ENCODE measurements at places on chromosomes 6 and 20. TPM values are rescaled to one million over a fixed set of nuclear protein-coding genes. Genes with fewer than 3 reads are reported as not detected.

MATN4 gene
- not detected for total RNA-seq

FITM2 gene
- 10.0 TPM for total RNA-seq

C6orf163 gene
- 3.8 TPM for total RNA-seq

EYS gene
- total RNA-seq = not detected

SOBP gene
- 7.4 TPM for total RNA-seq

ACSS2 gene
- 28.2 TPM for total RNA-seq

KHDRBS2 gene
- total RNA-seq = not detected

SGK2 gene
- total RNA-seq = 2.5 TPM

TREM2 gene
- not detected for total RNA-seq

ATG5 gene
- 26.0 TPM for total RNA-seq

SESN1 gene
- 9.4 TPM for total RNA-seq

GRCh38 chr6:159079367-159079766 is 34.6 kb upstream of the TAGAP start:
- peak; percentile 51 for DNase-seq
- no peaks in the 10 kb centered on the region for H3K36me3 ChIP-seq
- no peak overlapping the region for H3K27ac ChIP-seq
- H3K4me1 ChIP-seq = peaks cover 4% of the 10 kb centered on the region
- H3K27me3 ChIP-seq = peaks cover 9% of the 10 kb centered on the region

GRCh38 chr6:74939151-74939708 is 266.6 kb downstream of the COL12A1 start:
- peaks cover 56% of the 10 kb centered on the region for H3K4me1 ChIP-seq
- DNase-seq = no peak
- H3K27ac ChIP-seq = peak overlapping the region; percentile 47
- H3K4me3 ChIP-seq = no peak overlapping the region

DNA sequence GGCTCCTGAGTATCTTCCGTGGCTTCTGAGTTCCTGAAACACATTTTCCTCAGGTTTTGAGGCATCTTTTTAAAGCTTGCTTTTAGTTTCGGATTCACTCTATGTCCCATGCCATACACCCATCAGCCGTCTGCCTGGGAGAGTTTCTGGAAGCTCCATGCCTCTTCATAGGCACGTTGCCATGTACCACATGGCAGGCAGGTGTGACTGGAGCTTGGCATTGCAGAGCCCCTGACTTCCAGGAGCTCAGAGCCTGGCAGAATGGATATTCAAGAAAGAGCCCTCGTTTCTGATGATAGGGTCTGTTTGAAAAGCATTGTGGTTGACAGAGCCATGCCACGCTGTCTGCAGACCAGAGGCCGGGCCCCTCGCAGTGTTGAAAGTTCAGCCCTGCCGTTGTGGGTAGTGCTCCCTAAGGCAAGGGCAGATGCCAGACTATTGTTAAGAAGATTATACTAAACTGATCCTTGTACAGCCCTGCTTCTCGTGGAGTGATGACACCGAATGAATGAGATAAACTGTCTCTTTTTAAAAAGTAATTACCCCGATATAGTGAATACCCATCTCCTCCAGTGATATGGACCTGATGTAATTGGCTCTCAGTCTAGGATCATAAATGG is 100.0 kb downstream of the RPP40 start:
- H3K4me1 ChIP-seq = peaks cover 12% of the 10 kb centered on the region
- no peak overlapping the region for H3K27ac ChIP-seq
- peaks cover 18% of the 10 kb centered on the region for H3K36me3 ChIP-seq
- H3K27me3 ChIP-seq = no peaks in the 10 kb centered on the region
- H3K4me3 ChIP-seq = no peak overlapping the region

DNA sequence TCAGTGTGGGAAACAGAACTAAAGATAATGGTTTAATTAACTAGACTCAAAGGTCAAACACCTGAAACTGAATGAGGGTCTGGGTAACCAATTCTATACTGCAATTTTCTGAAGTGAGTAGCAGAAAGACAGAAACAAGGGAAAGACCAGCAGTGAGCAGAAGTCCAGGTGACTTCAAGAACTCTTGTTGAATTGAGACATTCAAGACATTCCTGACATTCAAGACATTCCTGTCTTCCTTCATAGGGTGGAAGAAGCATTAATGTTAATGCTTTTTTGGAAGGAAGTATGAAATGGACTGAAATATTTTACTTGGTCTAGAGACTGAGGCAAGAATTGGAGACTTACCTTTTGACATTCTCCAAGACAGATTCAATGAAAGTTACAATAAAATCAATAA is 529.9 kb upstream of the MMS22L start:
- DNase-seq = no peak
- H3K4me3 ChIP-seq = no peak overlapping the region
- H3K27ac ChIP-seq = no peak overlapping the region
- H3K4me1 ChIP-seq = no peaks in the 10 kb centered on the region
- H3K27me3 ChIP-seq = peaks cover 12% of the 10 kb centered on the region

- H3K27me3 ChIP-seq = no peaks in the 10 kb centered on the region
- no peak for DNase-seq
- no peak overlapping the region for H3K27ac ChIP-seq
- peaks cover 11% of the 10 kb centered on the region for H3K4me1 ChIP-seq
- no peak overlapping the region for H3K4me3 ChIP-seq
- peaks cover 2% of the 10 kb centered on the region for H3K36me3 ChIP-seq
These were observed 319.6 kb downstream of the FARS2 start for GRCh38 chr6:5580736-5581581.

DNA sequence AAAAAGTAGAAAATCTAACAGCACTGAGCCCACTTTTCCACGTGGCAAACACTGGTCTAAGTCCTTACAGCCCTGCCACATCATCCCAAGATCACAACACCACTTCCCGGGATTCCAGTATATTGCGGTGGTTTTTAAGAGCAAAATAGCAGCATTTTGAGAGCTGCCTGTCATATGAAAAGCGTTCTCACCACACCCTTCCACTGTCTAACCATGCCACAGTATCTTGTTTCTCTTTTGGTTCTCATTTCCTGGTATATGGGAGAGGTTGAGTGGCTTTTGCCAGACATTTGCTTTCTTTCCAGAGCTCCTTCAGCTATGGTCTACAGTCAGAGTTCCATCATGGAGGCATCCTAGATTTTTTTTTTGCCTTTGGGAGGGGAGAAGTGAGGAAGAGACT is 243.0 kb downstream of the TSHZ2 start:
- no peaks in the 10 kb centered on the region for H3K36me3 ChIP-seq
- no peak overlapping the region for H3K27ac ChIP-seq
- no peaks in the 10 kb centered on the region for H3K4me1 ChIP-seq
- no peak for DNase-seq

GRCh38 chr6:43716099-43716498 is 28.5 kb upstream of the MRPS18A start:
- peak overlapping the region; percentile 42 for H3K4me3 ChIP-seq
- peaks cover 58% of the 10 kb centered on the region for H3K4me1 ChIP-seq
- peak; percentile 94 for DNase-seq
- no peaks in the 10 kb centered on the region for H3K36me3 ChIP-seq

DNA sequence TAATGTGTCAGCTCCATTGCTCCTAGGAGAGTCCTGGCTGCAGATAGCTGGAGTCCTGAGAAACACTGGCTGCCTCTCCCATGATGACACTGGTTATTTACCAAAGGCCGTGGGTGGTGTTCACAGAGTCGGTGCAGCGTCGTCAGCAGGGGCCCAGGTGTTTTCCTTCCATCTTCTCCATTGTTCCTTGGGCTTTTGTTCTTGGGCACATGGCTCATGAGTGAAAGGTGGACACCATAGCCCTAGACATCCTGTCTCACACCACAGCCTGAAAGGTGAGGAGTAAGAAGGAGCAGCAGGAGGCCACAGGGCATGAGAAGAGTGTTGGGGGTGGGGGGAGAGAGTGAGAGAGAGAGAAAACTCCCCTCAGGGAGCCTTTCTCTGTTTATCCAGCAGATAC is 9.1 kb downstream of the CST5 start:
- no peak for DNase-seq
- no peaks in the 10 kb centered on the region for H3K4me1 ChIP-seq
- no peak overlapping the region for H3K27ac ChIP-seq
- H3K4me3 ChIP-seq = no peak overlapping the region
- H3K27me3 ChIP-seq = peaks cover 22% of the 10 kb centered on the region

GRCh38 chr20:35359335-35359950 is 52.3 kb downstream of the UQCC1 start:
- no peak overlapping the region for H3K27ac ChIP-seq
- H3K4me1 ChIP-seq = peaks cover 26% of the 10 kb centered on the region
- no peak for DNase-seq
- H3K4me3 ChIP-seq = no peak overlapping the region
- H3K36me3 ChIP-seq = peaks cover 27% of the 10 kb centered on the region

GRCh38 chr20:15026759-15027158 is 689.3 kb upstream of the FLRT3 start:
- no peak overlapping the region for H3K4me3 ChIP-seq
- H3K27me3 ChIP-seq = no peaks in the 10 kb centered on the region
- no peaks in the 10 kb centered on the region for H3K36me3 ChIP-seq
- H3K27ac ChIP-seq = no peak overlapping the region
- no peaks in the 10 kb centered on the region for H3K4me1 ChIP-seq

DNA sequence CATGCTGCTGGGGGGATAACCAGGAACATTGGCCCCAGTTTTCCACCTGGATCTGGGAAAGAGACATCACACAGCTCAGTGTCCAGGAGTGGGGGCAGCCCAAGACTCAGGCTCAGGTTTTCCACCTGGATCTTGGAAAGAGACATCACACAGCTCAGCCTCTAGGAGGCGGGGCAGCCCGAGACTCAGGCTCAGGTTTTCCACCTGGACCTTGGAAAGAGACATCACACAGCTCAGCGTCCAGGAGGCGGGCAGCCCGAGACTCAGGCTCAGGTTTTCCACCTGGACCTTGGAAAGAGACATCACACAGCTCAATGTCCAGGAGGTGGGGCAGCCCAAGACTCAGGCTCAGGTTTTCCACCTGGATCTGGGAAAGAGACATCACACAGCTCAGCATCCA is 361.6 kb downstream of the THBS2 start:
- no peak overlapping the region for H3K4me3 ChIP-seq
- no peak for DNase-seq
- peaks cover 14% of the 10 kb centered on the region for H3K27me3 ChIP-seq
- H3K27ac ChIP-seq = no peak overlapping the region
- no peaks in the 10 kb centered on the region for H3K36me3 ChIP-seq

- DNase-seq = no peak
- no peak overlapping the region for H3K27ac ChIP-seq
- peaks cover 17% of the 10 kb centered on the region for H3K27me3 ChIP-seq
- no peak overlapping the region for H3K4me3 ChIP-seq
These were observed 66.3 kb downstream of the RBM38 start for GRCh38 chr20:57457243-57458095.

DNA sequence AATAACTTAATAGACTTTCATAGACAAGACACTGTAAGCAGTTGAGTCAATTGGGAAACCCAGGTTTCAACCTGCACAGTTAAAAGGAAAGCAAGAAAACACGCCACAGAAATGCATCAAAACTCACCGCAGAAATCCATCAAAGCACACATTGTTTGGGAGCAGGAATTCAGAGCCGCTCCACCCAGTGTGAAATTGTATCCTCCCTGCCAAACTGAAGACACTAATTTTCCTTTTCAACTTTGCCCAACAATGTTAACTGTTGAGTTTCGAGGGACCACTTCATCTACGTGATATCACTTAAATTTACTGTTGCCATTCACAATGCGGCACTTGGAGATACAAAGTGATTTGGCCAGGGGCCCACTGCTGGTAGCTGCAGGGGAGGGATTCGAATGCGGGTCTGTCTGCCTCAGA is 92.7 kb downstream of the DACT2 start:
- H3K36me3 ChIP-seq = no peaks in the 10 kb centered on the region
- H3K27ac ChIP-seq = no peak overlapping the region
- peaks cover 12% of the 10 kb centered on the region for H3K27me3 ChIP-seq
- peaks cover 12% of the 10 kb centered on the region for H3K4me1 ChIP-seq
- H3K4me3 ChIP-seq = no peak overlapping the region

DNA sequence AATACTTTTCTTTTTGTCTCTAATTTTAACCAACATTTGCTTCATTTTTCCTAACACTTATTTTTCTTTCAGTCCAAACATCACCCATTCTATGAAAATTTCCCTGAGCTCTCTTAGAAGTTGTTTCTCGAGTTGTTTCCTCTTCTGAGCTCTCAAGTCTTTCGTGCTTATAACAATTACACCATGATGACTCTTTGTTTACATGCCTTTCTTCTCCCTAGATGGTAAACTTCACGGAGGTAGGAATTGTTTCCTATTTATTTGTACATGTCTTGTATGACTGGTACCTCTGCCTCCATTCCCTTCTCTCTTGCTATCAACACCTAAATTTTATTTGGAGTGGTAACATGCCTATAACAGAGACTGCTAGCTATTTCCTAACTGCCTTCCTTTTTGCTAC is 6.4 kb downstream of the BLOC1S5 start:
- no peak overlapping the region for H3K4me3 ChIP-seq
- H3K27me3 ChIP-seq = no peaks in the 10 kb centered on the region
- H3K36me3 ChIP-seq = peaks cover 2% of the 10 kb centered on the region
- H3K27ac ChIP-seq = no peak overlapping the region

GRCh38 chr6:156256161-156256560 is 521.0 kb upstream of the ARID1B start:
- no peaks in the 10 kb centered on the region for H3K4me1 ChIP-seq
- H3K27me3 ChIP-seq = no peaks in the 10 kb centered on the region
- H3K36me3 ChIP-seq = no peaks in the 10 kb centered on the region
- no peak overlapping the region for H3K27ac ChIP-seq

DNA sequence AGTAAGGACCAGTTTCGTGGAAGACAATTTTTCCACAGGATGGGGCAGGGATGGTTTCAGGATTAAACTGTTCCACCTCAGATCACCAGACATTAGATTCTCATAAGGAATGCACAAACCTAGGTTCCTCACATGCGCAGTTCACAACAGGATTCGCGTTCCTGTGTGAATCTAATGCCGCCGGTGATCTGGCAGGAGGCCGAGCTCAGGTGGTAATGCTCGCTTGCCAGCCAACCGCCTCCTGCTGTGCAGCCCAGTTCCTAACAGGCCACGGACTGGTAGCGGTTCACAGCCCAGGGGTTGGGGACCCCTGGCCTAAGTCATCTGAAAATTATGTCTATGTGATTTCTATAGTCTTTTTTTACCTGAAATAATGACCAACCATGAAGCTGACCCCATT is 217.5 kb downstream of the TMEM200A start:
- no peak overlapping the region for H3K4me3 ChIP-seq
- no peaks in the 10 kb centered on the region for H3K36me3 ChIP-seq
- no peak overlapping the region for H3K27ac ChIP-seq
- no peaks in the 10 kb centered on the region for H3K27me3 ChIP-seq

GRCh38 chr6:34836008-34836407 is 44.1 kb downstream of the BLTP3A start:
- H3K4me3 ChIP-seq = no peak overlapping the region
- H3K36me3 ChIP-seq = peaks cover 35% of the 10 kb centered on the region
- DNase-seq = no peak

DNA sequence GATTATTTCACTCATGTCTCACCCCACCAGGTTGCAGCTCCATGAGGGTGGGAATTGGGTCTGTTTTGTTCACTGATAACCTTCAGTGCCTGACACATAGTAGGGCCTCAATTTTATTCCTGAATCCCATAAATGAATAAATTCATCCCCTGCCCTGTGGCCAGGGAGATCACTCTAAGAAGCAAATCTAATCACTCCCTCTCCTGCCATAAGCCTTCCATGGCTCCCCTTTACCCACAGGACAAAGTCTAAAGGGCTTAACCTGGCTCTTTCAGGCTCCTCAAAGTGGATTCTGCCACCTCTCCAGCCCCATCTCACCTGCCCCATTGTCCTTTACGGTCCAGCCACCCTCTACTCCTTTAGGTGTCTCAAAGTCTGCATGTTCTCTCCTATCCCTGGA is 141.8 kb upstream of the PTPN1 start:
- H3K27me3 ChIP-seq = peaks cover 15% of the 10 kb centered on the region
- peaks cover 18% of the 10 kb centered on the region for H3K4me1 ChIP-seq
- H3K36me3 ChIP-seq = no peaks in the 10 kb centered on the region

All from osteocyte (in vitro differentiated cells).